ENCODE measurements at places on chromosomes 16 and 17.

DNA sequence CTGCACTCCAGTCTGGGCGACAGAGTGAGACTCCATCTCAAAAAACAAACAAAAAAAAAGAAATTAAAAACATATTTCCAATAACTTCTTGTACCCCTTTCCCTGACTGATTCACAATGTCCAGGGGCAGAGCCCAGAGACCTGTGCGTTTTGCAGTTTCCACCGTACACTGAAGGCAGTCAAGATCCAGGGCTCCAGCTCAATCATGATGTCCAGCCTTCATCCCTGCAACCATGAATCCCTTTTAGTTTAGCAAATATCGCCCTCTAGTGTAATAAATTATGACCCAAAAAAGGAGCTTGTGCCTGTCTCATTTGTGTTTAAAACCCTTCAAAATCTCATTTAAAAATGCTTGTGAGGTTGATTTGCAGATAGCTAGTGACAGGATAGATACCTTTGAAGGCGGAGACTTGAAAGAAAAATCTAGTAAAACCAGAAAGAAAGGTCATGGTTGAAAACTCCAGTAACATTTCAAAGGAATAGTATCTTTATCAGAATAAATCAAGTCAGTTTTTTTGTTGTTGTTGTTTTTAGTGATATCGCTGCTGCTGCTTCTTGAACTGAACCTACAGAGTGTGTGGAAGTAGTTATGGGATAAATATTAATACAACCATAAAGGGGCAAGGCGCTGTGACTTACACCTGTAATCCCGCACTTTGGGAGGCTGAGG is 3.7 kb upstream of the ERN1 start:
- DNase-seq = peak; percentile 71

- DNase-seq = no peak
These were observed 37.7 kb downstream of the ULK2 start for GRCh38 chr17:19830061-19830460.

DNA sequence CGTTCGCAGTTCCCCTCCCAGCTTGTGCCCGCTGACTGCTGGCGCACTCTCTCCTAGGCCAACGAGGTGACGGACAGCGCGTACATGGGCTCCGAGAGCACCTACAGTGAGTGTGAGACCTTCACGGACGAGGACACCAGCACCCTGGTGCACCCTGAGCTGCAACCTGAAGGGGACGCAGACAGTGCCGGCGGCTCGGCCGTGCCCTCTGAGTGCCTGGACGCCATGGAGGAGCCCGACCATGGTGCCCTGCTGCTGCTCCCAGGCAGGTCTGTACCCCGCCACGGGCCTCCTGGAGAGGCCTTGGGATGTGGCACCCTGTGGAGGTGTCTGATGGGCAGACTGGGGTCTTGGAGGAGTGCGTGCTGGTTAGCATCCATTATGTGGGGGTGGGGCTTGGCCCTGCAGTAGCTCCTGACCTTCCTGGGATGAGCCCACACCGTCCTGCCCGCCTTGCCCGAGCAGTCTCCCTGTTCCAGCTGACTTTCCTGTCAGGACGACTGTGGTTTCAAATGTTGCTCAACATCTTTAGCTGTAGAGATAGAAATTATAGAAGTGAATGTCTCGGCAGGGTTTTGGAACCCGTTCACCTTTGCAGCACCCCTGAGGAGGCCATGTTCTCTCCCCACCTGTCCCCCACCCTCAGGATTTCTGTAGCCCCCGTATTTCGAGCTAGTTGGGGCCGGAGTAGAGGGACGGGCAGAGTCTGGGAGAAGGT is 44.9 kb upstream of the CAPN15 start:
- DNase-seq = no peak

DNA sequence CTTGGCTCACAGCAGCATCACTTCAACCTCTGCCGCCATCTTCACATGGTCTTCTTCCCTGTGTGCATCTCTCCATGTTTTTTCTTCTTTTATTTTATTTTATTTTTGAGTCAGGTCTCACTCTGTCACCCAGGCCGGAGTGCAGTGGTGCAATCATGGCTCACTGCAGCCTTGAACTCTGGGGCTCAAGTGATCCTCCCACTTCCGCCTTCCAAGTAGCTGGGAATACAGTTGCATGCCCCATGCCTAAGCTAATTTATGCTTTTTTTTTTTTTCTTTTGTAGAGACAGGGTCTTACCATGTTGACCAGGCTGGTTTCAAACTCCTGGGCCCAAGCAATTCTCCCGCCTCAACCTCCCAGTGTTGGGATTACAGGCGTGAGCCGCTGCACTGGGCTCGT is 1.9 kb downstream of the NUDT7 start:
- no peak for DNase-seq

- DNase-seq = peak; percentile 83
These were observed 266.7 kb upstream of the CDH11 start for GRCh38 chr16:65388592-65388991.

GRCh38 chr17:19874256-19874655 is 6.5 kb upstream of the ULK2 start:
- no peak for DNase-seq

DNA sequence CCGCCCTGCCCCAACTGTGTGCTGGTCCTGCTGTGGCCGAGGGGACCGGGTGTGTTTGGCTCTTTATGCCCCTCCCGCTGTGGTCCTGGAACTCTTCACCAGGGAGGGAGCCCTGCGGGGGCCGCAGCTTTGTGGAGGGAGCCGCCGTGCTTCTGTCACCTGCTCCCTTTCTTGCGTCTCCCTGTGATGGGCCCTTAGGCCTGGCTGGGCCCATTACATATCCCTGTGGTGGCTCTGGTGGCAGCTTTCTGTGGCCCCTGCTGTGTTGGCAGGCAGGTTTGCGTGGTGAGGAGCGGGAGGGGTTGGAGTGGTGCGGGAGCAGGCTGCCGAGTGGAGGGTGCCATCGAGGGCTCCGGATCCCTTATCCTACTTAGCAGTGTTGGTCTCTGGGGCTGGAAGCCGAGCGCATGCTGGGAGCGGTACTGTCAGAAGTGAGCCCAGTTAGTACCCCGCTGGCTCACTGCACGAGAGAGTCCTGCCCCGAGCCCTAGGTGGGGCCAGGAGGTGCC is 60.4 kb downstream of the PDPK1 start:
- no peak for DNase-seq

DNA sequence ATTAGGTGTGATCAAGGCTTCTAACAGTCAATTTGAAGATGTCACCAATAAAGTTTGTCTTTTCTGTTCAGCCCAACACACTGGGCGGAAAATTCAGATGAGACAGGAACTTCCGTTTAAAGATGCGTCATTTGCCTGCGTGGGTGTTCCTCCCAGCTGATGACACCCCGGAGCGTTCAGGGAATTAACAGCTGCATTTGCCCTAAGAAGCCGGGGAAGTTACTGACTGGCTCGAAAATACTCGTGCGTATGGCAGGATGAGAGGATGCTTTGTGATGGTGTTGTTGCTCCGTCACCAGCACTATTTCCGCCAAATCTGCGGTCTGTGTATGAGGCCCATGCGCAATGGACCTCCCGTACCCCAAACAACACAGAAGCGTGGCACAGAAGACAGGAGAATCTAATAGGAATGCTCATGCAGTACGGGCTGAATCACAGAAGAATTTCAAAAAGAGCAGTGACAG is 11.9 kb upstream of the PVALEF start:
- DNase-seq = peak; percentile 40

GRCh38 chr17:40173778-40174135 is 3.5 kb upstream of the RAPGEFL1 start:
- DNase-seq = no peak

DNA sequence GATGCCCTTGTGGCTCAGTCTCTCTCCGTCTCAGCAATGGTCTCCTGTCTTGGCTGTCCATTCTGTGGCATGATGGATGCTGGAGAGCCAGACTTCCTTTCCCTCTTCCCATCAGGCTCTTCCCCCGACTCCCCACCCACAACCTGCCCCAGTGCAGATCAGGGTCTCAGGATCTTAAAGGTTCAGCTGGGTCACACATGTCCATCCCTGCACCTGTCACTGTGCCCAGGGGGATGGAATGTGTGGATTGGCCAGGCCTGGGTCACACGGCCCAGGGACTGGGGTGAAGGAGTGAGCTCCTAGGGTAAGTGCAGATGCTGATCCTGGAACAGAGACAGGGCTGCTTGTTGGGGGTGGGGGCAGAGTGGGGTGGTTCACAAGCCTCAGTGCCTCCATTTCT is 23.0 kb downstream of the ADGRG5 start:
- DNase-seq = no peak

GRCh38 chr16:24589997-24590396 is 50.6 kb downstream of the RBBP6 start:
- no peak for DNase-seq

DNA sequence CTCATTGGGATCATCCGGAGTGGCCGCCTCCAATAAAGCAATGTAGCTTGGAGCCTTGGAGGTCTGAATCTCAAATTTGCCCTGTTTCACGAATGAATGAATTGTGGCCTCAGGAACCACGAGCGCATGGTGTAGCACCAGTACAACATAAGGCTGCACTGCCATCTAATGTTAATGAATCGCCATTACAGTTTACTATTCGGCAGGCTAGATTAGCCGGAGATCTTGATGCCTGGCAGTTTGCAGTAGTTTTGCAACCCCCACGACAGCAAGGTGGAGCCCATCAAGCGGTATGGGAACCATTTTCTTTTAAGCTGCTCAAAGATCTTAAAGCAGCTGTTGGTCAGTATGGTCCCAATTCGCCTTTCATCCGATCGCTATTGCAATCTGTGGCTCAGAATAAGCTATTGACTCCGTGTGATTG is 18.8 kb downstream of the ALOX15B start:
- peak; percentile 74 for DNase-seq

GRCh38 chr17:73013816-73014663 is 78.4 kb downstream of the SLC39A11 start:
- DNase-seq = peak; percentile 86

- DNase-seq = no peak
These were observed 53.3 kb downstream of the TANC2 start for GRCh38 chr17:63019138-63019873.

GRCh38 chr16:56789360-56789759 is 59.4 kb downstream of the NUP93 start:
- DNase-seq = peak; percentile 30

GRCh38 chr17:76018801-76019200 is 8.3 kb downstream of the EVPL start:
- DNase-seq = no peak

GRCh38 chr16:16905850-16906249 is 526.9 kb downstream of the NPIPA7 start:
- DNase-seq = no peak

- DNase-seq = no peak
These were observed 367.8 kb upstream of the SOX9 start for GRCh38 chr17:71753070-71753469.

GRCh38 chr16:65815707-65816106 is 550.8 kb upstream of the CDH5 start:
- no peak for DNase-seq

- DNase-seq = no peak
These were observed 42.2 kb downstream of the NDEL1 start for GRCh38 chr17:8477715-8478441.

DNA sequence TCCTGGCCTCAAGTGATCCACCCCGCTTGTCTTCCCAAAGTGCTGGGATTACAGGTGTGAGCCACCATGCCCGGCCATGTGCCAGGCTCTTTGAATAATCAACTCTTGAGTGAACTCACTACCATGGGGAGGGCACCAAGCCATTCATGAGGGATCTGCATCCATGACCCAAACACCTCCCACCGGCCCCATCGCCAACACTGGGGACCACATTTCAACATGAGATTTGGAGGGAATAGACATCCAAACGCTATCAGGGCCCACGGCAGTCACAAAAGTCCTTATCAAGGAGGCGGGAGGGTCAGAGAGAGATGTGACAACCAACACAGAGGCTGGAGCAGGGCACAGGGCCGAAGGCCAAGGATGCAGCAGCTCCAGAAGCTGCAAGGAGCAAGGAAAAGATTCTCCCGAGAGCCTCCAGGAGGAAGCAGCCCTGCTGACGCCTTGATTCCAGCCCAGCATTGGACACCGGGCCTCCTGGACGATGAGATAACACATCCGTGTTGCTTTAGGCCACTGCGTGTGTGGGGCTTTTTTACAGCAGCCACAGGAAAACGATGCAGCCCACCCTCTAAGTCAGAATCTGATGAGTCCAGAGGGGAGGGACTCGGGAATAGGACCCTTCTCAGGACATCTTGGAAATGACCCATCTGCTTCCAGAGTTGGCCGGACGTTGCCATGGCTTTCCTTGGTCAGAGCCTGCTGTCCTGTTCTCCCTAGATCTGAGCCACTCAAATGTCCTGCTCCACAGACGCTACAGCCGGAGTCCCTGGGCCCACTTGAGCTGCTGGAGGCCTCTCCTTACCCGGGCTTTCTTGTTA is 47.3 kb upstream of the CMIP start:
- no peak for DNase-seq

DNA sequence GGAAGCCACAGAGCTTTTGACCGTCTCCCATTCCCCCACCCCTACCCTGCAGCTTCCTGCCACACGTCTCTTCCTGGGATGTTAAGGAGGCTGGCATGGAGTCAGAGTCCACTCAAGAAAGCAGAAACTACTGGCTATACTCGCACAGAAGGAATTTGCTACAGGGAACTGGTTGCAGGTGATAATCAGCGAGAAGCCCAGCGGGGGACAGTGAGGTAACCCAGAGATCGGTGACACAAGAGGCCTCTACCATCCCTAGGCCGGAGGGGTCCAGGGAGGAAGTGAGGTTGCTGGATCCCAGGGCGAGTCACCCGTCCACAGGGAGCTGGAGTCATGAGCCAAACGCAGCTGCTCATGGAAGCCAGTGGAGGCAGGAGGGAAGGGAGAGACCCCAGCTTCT is 93.7 kb downstream of the SDK2 start:
- peak; percentile 25 for DNase-seq

DNA sequence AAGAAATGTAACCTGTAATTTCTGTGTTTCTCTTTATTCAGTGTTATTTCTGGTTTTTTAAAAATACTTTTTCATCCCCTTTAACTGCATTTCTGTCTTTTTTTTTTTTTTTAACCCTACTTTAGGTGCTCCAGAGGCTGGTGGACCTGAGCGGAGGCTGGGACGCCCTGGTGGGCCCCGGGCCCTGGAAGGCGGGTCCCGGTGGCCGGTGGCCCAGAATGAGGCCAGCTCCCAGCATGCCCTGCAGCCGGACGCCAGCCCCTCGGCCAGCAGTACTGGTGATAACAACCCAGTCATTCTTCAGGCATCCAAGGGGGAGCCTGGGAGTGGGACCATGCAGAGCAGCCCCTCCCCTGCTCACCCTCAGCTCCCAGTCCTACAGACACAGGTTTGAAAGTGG is 1.5 kb downstream of the SRCAP start:
- no peak for DNase-seq

GRCh38 chr16:24538756-24539294 is 541 bp upstream of the RBBP6 start:
- DNase-seq = no peak

- no peak for DNase-seq
These were observed 523.2 kb downstream of the MAF start for GRCh38 chr16:79077346-79077745.

DNA sequence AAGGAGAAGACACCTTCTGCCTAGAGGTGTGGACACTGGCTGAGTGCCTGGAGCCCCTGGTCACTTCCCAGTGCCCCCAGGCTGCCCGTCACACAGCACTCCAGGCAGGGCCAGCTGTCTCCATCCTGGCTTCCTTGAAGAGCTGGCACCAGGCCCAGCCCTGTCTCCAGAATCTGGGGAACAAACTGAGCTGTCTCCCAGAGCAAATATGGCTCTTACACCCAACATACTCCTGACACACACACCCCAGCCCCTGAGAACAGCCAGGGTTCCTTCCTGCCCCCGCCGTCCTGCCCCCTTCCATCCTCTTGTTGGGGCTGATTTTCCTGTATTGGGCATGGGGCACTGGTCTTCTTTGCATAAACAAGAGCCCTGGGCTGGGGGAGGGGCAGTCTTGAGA is 9.1 kb downstream of the NHERF1 start:
- DNase-seq = no peak

Measured in fibroblast of skin of scalp (primary cell).